Activated CD4-positive, alpha-beta T cell treated with anti-CD3 and anti-CD28 coated beads for 36 hours (primary cell): ENCODE measurements at places on chromosomes 2 and 18.

GRCh38 chr2:218852911-218853667 is 6.5 kb upstream of the WNT6 start:
- no peak overlapping the region for H3K27ac ChIP-seq
- peak; percentile 81 for DNase-seq
- no peak overlapping the region for H3K4me3 ChIP-seq
- H3K4me1 ChIP-seq = no peaks in the 10 kb centered on the region
- H3K36me3 ChIP-seq = no peaks in the 10 kb centered on the region
- peaks cover 54% of the 10 kb centered on the region for H3K27me3 ChIP-seq

DNA sequence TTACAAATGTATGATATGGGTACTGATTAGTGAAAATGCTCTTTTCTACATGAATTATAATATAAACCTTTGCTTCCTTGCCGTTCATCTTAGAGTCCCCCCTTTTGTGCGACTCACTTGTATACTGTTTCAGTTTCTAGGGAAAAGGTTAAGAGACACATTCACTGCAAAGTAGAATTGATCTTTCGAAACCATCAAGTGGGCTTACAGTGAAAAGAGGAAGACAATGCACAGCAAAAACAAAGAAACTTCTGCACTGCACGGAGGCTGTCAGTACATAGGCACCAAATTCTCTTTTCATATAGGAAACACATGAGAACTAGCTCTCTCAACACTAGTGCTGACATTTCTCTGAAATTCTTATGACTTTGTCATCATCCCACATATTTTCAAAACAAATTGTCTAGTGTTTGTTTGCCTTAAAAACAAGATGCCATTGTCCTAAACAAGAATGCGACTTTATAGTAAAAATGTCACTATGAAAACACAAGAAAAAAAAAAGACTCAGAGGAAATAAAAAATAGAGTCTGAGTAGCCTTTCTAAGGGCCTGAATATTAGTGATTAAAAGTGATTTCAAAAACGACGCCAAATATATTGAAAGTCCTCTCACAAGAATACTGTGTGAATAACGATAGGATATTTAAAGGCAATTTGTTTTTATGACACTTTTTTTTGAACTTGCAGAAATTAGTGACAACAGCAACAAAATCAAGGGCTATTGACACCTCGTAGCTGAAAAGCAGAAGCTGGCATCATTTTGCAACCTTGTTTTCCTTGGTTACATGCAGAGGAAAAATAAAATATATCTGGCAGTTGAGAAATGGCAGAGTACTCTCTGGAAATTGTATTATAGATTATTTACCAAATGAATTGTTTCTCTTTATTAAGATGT is 827.0 kb downstream of the BCL11A start:
- H3K27ac ChIP-seq = no peak overlapping the region
- no peak for DNase-seq
- no peaks in the 10 kb centered on the region for H3K36me3 ChIP-seq
- H3K4me3 ChIP-seq = no peak overlapping the region
- H3K27me3 ChIP-seq = no peaks in the 10 kb centered on the region
- H3K4me1 ChIP-seq = no peaks in the 10 kb centered on the region

- peaks cover 6% of the 10 kb centered on the region for H3K4me1 ChIP-seq
- no peaks in the 10 kb centered on the region for H3K36me3 ChIP-seq
- no peak for DNase-seq
- H3K27ac ChIP-seq = no peak overlapping the region
- no peak overlapping the region for H3K4me3 ChIP-seq
- peaks cover 12% of the 10 kb centered on the region for H3K27me3 ChIP-seq
Measured at GRCh38 chr2:63660060-63660459, 71.3 kb downstream of the MDH1 start.

GRCh38 chr2:212914392-212914791 is 237.0 kb downstream of the IKZF2 start:
- H3K36me3 ChIP-seq = no peaks in the 10 kb centered on the region
- H3K4me1 ChIP-seq = peaks cover 26% of the 10 kb centered on the region
- DNase-seq = no peak
- no peak overlapping the region for H3K27ac ChIP-seq
- peaks cover 13% of the 10 kb centered on the region for H3K27me3 ChIP-seq

DNA sequence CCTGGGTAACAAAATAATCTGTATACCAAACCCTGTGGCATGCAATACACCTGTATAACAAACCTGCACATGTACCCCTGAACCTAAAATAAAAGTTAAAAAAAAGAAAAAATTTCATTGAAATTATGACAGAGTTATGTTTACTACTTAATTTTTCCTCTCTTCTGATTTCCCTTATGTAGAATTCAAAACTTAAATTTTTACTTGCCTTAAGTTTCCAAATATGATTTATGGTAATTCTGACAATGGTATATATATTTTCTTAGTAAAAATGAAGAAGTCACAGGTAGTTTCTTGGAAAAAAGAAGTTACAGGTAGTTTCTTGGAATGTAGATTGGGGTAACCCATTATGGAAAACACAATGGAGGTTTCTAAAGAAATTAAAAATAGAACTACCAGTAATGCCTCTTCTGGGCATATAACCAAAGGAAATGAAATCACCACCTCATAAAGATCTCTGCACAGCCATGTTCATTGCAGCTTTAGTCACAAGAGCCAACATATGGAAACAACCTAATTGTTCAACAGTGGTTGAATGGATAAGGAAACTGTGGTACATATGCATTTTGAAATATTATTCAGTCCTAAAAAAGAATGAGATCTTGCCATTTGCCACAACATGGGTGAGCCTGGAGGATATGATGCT is 164.9 kb downstream of the BABAM2 start:
- no peak overlapping the region for H3K4me3 ChIP-seq
- H3K36me3 ChIP-seq = peaks cover 17% of the 10 kb centered on the region
- H3K27me3 ChIP-seq = no peaks in the 10 kb centered on the region
- H3K4me1 ChIP-seq = peaks cover 20% of the 10 kb centered on the region
- no peak for DNase-seq

- H3K36me3 ChIP-seq = no peaks in the 10 kb centered on the region
- peaks cover 10% of the 10 kb centered on the region for H3K4me1 ChIP-seq
- H3K27ac ChIP-seq = no peak overlapping the region
- DNase-seq = no peak
- peaks cover 2% of the 10 kb centered on the region for H3K27me3 ChIP-seq
Measured at GRCh38 chr2:6784291-6784690, 81.4 kb downstream of the CMPK2 start.

GRCh38 chr2:105909215-105909614 is 164.5 kb downstream of the NCK2 start:
- no peak overlapping the region for H3K4me3 ChIP-seq
- no peaks in the 10 kb centered on the region for H3K36me3 ChIP-seq
- peaks cover 52% of the 10 kb centered on the region for H3K4me1 ChIP-seq
- H3K27me3 ChIP-seq = no peaks in the 10 kb centered on the region

GRCh38 chr2:113113807-113114206 is 13.6 kb upstream of the IL1RN start:
- no peaks in the 10 kb centered on the region for H3K36me3 ChIP-seq
- H3K4me1 ChIP-seq = peaks cover 16% of the 10 kb centered on the region
- no peak overlapping the region for H3K27ac ChIP-seq
- no peaks in the 10 kb centered on the region for H3K27me3 ChIP-seq
- no peak overlapping the region for H3K4me3 ChIP-seq

- no peak overlapping the region for H3K27ac ChIP-seq
- H3K36me3 ChIP-seq = no peaks in the 10 kb centered on the region
- H3K27me3 ChIP-seq = peaks cover 32% of the 10 kb centered on the region
- DNase-seq = no peak
- peaks cover 3% of the 10 kb centered on the region for H3K4me1 ChIP-seq
- no peak overlapping the region for H3K4me3 ChIP-seq
Measured at GRCh38 chr2:74602586-74603281, 45.4 kb downstream of the M1AP start.

GRCh38 chr2:25521665-25522387 is 151.6 kb downstream of the DTNB start:
- H3K27me3 ChIP-seq = no peaks in the 10 kb centered on the region
- H3K4me3 ChIP-seq = peak overlapping the region; percentile 24
- H3K36me3 ChIP-seq = no peaks in the 10 kb centered on the region
- DNase-seq = peak; percentile 34

DNA sequence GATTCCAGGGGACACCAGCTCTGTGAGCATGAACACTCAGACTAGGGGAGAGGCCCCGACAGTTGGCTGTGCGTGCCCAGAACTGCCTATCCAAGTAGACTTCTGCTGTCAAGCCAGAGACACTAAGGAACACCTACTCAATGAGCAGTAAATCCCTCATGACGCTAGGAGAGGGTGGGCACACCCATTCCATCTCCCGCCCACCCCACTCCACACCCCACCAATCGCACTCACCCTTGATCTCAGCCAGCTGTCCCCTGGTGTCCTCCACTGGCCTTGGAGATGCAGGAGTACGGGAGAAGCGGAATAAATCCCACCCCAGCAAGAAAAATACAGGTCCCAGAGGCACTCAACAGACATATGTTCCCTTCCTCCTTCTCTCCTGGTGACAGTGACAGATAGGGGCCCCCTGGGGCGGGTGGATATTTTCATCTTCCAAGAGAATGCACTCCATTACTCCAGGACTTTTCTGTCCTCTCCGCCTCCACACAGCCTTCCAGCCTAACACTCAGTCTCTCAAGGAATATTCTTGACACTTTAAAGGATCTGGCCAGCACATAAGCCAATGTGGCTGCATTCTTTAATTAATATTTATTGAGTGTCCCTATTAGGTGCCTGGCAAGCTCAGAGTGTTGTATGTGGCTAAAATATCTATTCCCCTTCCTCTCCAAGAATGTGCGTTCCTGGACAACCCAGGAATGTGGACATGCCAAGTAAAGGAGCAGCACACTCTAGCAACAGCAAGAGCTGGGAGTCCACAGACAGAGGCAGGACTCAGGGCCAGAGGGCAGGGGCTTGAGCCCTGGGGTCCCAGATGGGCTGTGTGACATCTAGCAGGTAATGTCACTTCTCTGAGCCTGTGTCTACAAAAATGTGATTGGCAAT is 13.1 kb upstream of the SMAD7 start:
- H3K4me3 ChIP-seq = no peak overlapping the region
- peaks cover 3% of the 10 kb centered on the region for H3K27me3 ChIP-seq
- no peaks in the 10 kb centered on the region for H3K36me3 ChIP-seq
- H3K4me1 ChIP-seq = peaks cover 6% of the 10 kb centered on the region

DNA sequence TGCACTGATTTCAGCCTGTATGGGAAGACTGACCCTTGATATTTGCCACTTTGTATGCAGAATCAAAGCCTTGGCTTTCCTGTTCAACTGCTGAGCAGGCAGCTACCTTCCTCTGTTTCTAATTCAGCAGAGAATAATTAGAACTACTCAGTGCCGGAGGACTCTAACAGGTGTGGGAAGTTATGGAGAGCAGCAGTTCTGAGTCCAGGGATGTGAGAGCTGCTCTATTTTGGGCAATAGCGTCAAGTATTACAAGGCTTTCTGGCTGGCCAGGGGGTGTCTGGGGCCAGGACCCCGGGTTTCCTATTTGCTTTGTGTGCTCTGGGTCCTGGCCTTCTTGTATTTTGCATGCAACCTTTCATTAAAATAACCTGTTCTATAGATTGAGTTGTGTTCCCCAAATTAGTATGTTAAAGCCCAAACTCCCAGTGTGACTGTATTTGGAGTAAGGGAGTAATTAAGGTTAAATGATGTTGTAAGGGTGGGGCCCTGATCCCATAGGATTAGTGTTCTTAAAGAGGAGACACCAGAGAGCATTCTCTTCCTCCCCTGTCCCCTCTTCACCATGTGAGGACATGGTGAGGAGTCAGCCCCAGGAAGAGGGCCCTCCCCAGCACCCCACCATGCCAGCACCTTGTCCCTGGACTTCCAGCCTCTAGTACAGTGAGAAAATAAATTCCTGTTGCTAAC is 5.6 kb upstream of the NTSR2 start:
- H3K4me3 ChIP-seq = no peak overlapping the region
- peaks cover 33% of the 10 kb centered on the region for H3K27me3 ChIP-seq
- no peak for DNase-seq
- H3K4me1 ChIP-seq = no peaks in the 10 kb centered on the region
- no peaks in the 10 kb centered on the region for H3K36me3 ChIP-seq

DNA sequence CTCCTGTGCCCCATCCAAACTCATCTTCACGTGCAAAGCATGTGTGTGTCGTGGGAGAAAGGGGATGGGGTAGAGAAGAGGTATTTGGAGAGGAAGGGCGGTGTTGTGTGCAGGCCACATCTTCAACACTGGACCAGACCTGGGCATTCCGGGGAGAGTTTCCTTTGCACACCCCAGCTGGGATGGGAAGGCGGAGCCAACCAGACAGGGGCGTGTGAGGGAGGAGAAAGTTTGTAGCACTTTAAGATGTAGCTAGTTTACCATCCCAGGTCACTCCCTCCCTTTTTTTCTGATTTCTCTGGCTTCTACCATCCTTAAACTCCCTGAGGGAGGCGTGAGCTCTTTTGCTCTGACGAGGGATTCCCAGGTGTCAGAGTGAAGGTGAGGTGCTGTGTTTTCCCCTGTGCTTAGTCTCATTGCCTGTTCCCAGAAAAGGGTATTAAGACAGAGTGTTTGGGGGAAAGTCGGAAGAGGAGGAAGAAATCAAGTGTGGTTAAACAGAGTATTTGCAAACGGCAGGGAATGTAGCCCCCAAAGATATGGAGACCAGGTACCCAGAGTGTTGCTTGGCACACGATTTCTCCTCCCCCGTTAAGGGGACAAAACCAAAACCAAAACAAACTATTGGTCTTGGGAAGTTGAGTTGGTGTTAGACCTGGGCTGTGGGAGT is 1.6 kb downstream of the SETBP1 start:
- no peak overlapping the region for H3K27ac ChIP-seq
- H3K36me3 ChIP-seq = no peaks in the 10 kb centered on the region
- peaks cover 35% of the 10 kb centered on the region for H3K27me3 ChIP-seq
- H3K4me1 ChIP-seq = peaks cover 7% of the 10 kb centered on the region
- no peak for DNase-seq

DNA sequence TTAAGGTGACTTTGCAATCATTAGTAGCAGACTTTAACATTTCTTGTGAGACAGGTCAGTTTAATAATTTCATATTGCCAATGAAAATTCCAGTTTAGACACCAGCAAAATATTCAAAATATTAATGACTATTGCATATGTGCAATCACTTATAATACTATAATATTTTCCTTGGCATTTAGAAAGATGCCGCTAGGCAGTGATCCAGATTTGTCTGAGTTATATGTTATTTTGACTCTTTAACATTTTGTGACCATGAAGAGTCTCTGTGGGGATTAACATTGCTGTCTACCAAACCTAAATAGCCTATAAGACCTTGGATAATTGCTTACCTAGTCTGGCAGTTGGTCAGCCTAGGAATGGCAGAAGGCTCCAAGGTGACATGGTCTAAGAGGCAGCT is 389.6 kb downstream of the THSD7B start:
- no peak for DNase-seq
- peaks cover 2% of the 10 kb centered on the region for H3K27me3 ChIP-seq
- H3K27ac ChIP-seq = no peak overlapping the region
- no peak overlapping the region for H3K4me3 ChIP-seq
- H3K36me3 ChIP-seq = no peaks in the 10 kb centered on the region
